ENCODE measurements at places on chromosomes 3 and 15.

- DNase-seq, result no peak
These were observed 85.0 kb upstream of the STAC start for GRCh38 chr3:36295296-36295695.

DNA sequence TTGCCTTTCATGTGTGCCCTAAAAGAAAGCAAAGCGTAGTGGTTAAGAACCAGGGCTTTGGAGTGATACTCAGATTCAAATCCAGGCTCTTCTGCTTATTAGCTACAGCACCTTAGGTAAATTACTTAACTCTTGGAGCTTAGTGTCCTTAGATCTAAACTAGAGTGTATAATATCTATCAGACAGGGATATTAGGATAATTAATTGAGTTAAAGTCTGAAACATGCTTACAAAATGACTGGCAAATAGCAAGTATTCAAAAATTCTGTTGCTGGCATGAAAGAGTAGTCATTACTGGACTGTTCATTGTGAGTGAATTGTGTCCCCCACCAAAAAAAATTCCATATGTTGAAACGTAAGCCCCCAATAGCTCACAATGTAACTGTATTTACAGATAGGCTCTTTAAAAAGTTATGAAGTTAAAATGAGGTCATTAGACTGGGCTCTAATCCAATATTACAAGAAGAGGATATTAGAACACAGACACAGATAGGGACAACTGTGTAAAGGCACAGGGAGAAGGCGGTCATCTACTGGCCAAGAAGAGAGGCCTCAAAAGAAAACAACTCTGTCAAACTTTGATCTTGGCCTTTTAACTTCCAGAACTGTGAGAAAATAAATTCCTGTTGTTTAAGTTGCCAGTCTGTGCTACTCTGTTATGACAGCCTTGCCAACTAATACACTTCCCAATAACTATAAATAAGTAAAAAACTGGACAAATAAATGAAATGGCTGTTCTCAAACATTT lies 60.4 kb upstream of the LRRC3B start:
- no peak for DNase-seq

DNA sequence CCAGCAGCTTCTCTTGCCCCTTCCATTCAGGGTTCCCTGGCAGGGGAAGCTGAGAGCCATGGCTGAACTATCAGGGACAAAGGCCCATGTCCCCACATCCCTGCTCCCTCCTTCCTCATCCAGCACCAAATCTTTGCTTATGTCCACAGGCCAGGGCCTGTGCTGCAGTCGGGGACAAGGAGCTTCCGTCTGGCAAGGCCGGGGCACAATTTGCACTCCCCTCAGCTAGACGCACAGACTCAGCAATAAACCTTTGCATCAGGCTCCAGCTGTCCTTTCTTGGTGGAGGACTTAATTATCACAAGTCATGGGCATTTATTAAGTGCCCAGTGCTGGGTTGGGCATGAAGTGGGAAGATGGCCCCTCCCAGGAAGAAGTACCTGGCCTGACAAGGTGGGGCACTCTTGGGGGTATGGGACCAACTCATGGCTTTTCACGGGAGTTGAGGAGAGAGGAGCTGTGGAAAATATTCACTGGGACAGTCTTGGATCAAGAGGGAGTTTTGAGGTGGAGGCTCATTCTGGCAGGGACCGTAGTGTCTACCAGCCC lies 4.9 kb downstream of the GNAT1 start:
- DNase-seq, result no peak

DNA sequence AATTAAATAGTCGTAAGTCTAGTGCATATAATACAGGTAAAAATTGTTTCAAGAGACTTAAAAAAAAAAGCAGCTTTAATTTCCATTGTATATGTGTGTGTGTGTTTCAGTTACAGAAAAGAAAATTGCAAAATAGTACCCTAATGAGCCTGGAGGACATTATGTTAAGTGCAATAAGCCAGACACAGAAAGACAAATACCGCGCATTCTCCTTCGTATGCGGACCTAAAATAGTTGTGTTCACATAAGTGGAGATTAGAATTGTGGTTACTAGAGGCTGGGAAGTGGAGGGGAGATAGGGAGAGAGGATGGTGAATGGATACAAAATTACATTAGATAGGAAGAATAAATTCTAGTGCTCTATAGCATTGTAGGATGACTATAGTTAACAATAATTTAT lies 3.6 kb downstream of the MESD start:
- DNase-seq, result no peak

- no peak for DNase-seq
These were observed 481.2 kb upstream of the WNT5A start for GRCh38 chr3:55968331-55968730.

DNA sequence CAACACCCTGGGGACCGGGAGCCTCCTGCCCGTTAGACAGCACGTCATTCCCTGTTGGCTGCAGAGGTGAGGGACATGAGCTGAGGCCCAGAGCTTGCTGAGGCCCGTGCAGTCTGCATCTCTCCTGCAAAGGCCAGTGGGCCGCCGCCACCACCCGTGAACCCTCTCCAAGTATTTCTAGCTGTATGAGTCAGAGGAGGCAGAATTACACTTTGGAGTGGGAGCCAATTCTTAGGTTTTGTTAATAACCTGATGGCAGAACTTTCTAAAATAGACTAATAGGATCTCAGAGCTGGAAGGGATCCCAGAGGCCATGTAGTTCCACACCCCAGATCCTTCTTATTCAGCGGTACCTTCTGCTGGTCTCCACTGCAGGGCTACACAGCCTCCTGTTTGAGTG lies 335.2 kb upstream of the CTDSPL start:
- DNase-seq, result peak; percentile 79

DNA sequence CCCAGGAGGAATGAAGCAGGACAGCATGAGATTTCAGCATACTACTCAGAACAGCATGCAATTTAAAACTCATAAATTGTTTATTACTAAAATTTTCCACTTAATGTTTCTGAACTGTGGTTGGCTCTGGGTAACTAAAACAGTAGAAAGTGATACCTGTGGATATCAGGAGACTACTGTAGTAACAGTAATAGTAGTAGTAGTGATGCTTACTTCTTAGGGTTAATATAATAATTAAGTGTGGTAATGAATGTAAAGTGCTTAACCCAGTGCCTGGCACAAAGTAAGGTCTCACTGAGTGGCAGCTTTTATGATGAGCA lies 117.3 kb downstream of the NR1I2 start:
- no peak for DNase-seq

DNA sequence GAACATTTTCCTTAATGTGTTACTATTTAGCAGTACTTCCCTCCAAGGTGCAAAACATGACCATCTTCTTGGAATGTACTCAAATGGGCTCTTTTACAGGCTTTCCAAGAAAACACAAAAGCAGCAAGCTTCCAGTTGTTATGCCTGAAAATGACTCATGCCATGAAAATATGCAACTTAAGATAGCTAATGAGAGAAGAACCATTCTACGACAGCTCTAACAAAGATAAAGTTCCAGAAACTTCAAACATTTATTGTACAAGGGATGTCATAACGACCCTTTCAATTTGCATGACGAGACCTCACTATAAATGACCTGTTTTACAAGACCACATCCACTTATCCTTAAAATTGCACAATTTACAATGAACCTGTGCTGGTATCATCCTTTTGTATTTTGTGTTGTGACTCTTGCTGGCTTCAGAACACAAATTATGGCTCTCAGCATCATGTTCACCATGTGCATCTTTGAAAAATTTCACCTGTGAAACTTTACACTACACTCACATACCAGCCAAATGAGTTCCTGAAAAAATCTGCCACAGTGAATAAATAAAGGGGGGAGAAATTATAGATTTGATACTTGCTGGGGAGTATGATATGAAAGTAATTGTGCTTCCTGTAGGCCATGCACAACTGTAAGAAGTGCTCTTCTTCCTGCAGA lies 433.7 kb downstream of the MAGI1 start:
- no peak for DNase-seq

DNA sequence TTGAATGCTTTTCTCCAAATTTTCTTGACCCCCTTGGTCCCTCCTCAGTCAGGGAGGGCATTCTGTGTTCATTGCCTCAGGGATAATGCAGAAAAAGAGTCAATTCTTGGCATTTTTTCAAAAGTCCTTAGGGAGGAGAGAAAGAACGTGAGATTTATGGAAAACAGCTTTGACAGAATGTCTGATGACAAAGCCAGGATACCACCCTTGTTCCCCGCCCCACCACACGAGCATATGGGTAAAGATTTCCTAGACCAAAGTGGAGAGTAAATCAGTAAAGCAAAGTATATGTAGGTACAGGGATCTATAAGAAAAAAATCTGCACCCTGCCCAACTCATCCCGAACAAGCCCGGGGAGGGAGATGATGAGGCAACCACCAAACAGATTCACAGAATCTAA lies 11.2 kb downstream of the SRGAP3 start:
- no peak for DNase-seq

DNA sequence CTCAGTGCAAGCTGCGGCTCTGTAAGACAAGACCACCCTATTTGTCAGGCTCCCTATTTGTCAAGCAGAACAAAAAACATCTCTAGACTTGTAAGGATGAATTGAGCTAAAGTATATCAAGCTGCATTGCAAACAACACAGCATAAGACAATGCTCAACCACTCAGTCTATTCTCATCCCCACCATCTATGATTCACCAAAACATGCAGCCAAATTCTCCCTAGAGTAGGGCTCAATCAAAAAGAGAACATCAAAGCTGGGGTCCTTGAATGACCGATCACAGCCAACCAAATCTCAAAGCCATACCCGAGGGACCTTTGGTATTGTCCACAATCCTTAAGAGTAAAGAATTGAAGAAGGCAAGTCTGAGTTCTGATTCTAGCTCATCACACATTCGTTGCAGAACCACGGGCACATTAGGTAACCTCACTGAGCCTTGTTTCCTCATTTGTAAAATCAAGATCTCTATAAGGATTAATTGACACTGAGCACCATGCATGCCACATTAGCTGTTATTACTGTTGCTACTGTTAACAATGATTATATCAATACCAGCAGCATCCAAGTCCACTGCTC lies 31.2 kb downstream of the RFTN1 start:
- DNase-seq, result no peak

GRCh38 chr3:122932251-122932967 lies 95.2 kb downstream of the SEMA5B start:
- DNase-seq, result no peak

GRCh38 chr15:100778831-100779288 lies 100.8 kb upstream of the ALDH1A3 start:
- peak; percentile 80 for DNase-seq

GRCh38 chr3:156071031-156071430 lies 49.3 kb upstream of the KCNAB1 start:
- no peak for DNase-seq

DNA sequence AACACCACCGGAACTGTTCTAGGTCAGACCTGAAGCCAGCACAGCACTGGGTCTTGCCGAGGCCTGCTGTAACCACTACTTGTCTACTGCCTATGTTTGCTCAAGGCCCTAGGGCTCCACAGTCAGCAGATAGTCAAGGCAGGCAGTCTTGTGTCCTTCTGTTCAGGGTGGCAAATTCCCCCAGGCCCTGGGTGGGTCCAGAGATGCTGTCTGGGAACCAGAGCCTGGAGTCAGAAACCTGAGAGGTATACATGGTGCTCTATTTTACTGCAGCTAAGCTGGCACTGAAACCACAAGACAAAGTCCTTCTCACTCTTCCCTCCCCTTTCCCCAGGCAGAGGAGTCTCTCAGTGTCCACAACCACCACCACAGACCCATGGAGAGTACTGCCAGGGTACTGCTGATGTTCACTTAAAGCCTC lies 89.9 kb downstream of the BBX start:
- DNase-seq, result no peak

GRCh38 chr15:100627789-100628395 lies 25.5 kb downstream of the ASB7 start:
- DNase-seq, result peak; percentile 67

DNA sequence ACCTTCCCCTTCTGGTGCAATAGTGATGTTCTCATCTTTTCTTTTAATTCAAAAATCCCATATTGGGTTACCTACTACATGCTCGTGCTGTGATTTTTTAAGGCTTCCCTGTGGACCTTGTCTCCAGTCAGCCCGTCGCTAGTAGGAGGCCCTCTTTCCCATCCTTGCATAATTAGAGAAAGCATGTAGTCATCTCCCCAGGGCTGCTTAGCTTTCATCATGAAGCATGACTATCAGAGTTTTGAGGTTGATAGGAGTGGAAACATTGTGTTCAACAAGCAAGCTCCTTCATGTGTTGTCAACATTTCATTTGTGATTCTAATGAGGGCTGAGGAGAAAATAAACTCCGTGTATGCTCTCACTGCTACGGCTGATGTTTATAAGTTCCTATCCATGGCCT lies 8.7 kb upstream of the LRTM1 start:
- DNase-seq, result no peak

GRCh38 chr3:127371334-127371733 lies 83.5 kb upstream of the PRR20G start:
- DNase-seq, result no peak

DNA sequence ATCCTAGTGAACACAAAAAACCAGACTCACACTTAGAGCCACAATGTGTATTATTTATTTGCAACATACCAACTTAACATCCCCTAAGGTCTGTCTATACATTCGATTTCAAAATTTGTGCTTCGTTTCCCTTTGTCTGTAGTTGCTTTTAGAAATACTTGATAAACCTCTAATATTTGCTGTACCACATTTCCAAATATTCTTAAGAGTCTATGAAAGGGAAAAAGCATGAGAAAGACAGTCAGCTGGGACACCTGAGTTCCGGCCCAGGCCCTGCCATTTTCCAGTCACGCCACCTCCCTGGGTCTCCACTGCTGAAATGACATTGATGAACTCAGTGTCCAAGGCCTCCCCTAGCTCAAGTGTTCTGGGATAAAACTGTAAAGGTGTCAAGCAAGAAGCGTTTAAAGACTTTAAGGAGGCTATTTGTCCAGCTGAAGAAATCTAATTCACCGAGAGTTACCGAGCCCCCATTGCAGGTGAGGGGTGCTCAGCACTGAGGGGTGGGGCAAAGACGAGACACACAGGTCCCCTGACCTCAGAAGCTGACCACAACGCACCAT lies 26.6 kb downstream of the LRRC2 start:
- no peak for DNase-seq

- no peak for DNase-seq
These were observed 80.6 kb downstream of the ARIH1 start for GRCh38 chr15:72554471-72555425.

- no peak for DNase-seq
These were observed 2.8 kb downstream of the EFHB start for GRCh38 chr3:19931180-19931692.

Data from left hindlimb (tissue), 1 donor.